Activated CD4-positive, CD25-positive, alpha-beta regulatory T cell treated with anti-CD3 and anti-CD28 coated beads, Interleukin-2, amount 50 U/mL, for 16 hours (primary cell): ENCODE measurements at places on chromosomes 5 and 9.

DNA sequence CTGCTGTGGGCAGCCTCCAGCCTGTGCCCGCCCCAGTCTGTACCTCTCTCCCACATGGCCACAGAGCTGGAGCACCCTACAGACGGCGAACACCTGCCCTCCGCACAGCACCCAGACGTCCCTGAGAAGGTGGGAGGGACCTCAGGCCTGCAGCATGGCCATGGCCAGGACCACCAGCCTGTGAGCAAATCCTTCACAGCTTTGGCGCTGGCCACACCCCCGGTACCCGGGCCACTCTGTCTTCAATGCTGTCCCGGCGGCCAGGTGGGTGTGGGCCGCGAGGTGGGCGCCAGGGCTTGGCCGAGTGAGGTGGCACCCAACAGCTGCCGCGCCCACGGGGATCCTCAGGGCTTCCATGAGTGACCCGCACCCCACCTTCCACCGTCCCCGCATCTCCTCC lies 18.7 kb downstream of the NOTCH1 start:
- no peak for DNase-seq

GRCh38 chr5:111223101-111223786 lies 940 bp upstream of the CAMK4 start:
- no peak for DNase-seq

DNA sequence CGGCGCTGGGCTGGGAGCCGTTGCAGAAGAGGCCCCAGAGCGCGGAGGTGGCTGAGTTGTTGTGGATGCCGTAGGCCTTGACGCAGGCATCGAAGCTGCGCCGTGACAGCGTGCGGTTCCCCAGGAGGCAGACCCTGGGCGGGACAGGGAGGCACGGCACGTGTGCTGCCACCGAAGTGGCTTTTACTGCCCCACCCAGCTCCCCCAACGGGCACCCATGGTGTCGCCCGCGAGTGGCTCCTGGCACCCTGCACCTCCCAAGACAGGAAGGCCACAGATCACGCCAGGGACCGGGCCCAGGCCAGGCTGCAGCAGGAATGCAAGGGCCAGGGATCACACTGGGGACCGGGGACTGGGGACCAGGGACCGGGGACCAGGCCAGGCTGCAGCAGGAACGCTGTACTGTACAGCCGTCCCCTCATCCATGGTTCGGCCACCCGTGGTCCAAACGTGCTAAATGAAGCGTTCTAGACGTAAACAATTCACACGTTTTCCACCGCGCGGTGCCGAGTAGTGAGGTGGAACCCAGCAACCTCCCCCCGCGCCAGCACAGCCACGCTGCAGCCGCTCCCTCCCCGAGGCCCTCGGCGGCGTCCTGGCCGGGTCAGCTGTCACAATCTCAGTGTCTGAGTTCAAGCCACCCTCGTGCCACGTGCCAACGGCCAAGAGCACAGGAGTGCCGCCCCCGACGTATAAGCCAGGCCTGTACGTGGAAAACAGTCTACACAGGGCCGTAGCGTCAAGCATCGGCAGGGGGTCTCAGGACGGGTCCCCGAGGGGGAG lies 27.8 kb downstream of the SLC12A7 start:
- DNase-seq: no peak

GRCh38 chr9:35350212-35350611 lies 139.7 kb upstream of the RUSC2 start:
- DNase-seq: no peak

DNA sequence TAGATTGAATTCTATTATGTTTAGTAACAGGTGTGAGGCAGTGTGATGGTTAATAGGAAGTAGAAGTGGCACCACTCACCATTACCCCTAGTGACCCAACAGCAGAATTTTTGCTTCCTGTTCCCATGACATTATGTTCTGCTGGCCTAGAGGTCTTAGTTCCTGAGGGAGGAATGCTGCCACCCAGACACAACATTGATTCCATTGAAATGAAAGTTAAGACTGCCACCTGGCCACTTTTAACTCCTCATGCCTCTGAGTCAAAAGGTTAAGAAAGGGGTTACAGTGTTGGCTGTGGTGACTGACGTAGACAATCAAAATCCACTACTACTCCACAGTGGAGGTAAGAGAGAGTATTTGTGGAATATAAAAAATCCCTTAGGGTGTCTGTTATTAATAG lies 218.9 kb upstream of the NMUR2 start:
- DNase-seq: no peak

DNA sequence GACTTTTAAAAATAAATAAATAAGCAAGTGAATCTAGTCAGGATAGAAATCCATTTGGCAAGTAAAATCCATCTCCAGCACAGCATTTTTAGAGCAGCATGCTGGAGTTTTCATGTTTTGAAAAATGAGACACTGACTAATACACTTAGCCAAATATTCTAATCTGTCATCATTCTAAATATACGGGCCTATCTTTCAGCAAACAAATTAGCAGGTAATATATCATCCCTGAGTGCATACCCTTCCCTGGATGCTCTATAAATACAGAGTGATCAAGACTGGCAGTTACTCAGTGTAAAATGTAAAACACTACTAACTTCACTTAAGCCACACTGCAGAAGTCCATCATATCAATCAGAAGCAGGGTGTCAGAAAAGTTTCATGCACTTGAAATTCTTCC lies 58.4 kb downstream of the MLLT3 start:
- DNase-seq: no peak

DNA sequence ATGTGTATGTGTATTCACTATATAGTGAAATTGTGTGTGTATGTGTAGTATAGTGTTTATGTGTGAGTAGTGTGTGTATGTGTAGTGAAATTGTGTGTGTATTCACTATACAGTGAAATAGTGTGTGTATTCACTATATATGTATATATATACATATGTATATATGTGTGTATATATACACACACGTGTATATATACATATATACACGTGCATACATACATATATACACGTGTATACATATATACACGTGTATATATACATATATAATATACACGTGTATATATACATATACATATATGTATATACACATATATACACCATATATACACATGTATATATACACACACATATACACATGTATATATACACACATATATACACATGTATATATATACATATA lies 403.6 kb upstream of the TUSC1 start:
- no peak for DNase-seq

DNA sequence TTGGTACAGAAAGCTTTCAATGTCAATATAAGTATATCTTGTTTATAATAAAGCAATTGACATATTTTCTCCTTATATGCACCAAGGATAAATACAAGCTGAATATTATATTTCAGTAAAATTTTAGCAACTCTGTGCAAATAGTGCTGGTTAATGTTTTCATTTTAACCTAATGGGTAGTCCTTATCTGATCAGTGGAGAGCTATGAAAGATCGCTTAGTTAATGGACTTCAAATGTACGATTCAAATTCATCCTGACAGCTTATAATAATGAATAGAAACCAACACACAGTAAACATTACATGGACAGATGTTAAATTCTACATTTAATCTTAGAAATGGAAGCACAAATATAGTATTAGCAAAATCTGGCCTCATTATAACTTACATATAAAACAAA lies 1495.2 kb upstream of the C9orf72 start:
- no peak for DNase-seq

DNA sequence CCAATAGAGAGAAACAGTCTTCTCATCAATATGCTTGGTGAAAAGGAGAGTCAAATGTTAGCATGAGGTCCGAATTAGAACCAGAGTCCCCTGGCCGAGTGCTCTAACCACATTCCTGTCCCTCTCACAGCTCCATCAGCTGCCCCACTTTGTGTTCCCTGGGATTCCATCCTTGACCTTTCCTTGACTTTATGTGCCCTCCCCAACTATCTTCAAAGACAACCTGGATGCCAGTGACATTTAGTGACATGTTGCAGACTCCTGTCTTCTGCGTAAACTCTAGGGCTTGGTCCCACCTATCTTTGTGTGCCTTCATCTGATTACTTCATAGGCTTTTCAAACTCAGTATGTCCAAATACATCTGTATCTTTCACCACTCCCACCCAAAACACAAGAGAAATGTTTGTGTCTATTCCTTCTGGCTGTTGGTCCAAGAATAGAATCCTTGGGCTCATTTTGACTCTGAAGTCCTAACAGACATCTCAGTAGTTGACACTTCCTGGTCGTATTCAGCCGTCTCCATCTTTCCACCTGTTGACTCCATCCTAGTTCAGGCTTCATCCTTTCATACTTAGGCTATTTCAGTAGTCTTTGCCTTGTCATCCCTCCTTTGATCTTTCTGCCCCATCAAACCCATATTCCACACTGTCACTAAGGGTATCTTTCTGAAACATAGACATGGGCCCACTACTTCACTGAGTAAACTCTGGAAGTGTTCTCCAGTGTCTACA lies 101.4 kb upstream of the CD180 start:
- DNase-seq: no peak

GRCh38 chr5:98464737-98465330 lies 308.6 kb upstream of the RGMB start:
- DNase-seq: no peak

GRCh38 chr9:92911511-92912475 lies 34.0 kb upstream of the ZNF484 start:
- no peak for DNase-seq

DNA sequence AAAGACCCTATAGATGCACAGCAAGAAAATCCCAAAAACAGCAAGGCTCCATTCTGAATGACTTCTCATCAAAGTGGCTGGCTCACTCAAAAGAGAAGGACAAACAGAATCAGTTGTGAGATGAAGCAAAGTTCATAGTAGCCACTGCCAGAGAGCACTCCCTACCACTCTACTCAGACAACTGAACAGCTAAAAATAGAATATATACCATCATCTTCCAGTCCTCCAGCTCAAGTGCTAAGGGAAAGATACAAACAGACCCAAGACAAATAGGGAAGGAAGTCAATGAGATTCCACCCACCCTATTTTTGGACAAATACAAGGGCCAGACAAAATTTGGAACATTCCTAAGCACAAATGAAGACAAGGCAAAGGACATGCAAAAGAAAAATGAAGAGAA lies 20.6 kb downstream of the GNAQ start:
- no peak for DNase-seq

- DNase-seq: no peak
Measured at GRCh38 chr5:55920784-55921183, 69.6 kb downstream of the IL31RA start.

- DNase-seq: no peak
Measured at GRCh38 chr5:9339206-9339818, 206.6 kb downstream of the SEMA5A start.
